CD4-positive, alpha-beta T cell treated with Interleukin-6 for 4 hours (primary cell): ENCODE measurements at places on chromosomes 3 and 15.

- no peak for DNase-seq
Observed at GRCh38 chr15:75479670-75480069, 28.2 kb upstream of the SIN3A start.

DNA sequence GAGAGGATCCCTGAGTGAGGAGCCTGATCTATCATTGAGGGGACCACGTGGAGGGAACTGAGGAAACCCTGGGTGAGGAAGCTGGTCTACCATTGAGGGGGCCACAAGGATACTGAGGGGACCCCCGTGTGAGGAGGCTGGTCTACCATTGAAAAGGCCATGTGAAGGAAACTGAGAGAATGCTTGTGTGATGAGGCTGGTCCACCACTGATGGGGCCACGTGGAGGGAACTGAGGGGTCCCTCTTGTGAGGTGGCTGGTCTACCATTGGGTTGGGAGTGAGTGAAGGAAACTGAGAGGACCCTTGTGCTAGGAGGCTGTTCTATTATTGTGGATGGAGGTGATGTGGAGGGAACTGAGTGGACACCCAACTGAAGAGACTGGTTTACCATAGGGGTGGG is 161.3 kb downstream of the FBLN2 start:
- DNase-seq, result no peak

DNA sequence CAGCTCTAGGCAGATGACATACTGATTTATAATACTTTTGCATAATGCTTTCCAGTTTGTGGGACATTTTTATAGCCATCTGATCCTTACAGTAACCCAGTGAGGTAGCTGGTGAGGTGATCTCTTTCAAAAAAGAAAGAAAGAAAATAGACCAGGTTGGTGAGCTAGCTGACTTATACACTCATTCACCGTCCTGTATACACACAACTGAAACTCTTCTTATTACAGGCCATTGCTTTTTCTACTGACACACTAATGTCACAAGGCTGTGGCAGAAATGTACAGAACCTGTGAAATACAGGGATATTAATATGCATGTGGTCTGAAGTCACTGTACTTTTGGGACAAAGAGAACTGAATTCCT is 150.2 kb upstream of the BHLHE40 start:
- no peak for DNase-seq

GRCh38 chr15:56243163-56244037 is at the start of gene RFX7:
RFX7 (minus strand) TSS chr15:56243879; CDS start chr15:56243285, 594 bp downstream.
- DNase-seq, result peak; percentile 82

DNA sequence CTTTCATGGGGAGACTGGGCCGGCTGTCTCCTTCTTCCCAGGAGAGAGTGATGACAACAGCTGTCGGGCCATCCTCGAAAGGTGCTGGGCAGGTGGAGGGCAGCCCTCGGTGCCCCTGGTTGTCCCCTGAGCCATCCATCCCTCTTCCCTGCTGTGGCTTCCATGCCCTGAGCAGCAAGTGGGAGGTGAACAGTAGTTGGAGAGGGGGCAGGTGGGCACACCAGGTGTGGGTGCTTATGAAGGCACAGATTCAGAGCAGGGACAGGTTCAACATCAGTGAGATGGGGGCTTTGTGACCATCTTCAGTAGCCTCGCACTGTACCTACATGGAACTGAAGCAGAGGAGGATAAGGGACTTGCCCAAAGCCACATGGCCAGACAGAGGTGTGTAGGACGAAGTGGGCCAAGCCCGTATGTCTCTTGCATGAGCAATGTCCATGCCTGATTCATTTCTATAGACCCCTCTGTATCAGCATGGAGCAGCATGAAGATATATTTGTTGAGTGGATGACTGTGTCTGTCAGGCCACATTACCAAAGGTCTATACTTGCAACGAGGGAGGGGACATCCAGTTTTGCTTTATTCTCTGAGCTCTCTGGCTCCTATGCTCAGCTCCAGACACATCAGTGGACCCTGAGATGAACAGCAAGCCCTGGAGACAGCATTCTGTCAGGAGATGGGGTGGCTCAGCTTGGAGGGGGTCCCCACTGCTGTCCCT is 107.8 kb downstream of the FBLN2 start:
- DNase-seq, result no peak

- no peak for DNase-seq
Observed at GRCh38 chr3:129603561-129603942, 2.9 kb downstream of the PLXND1 start.

DNA sequence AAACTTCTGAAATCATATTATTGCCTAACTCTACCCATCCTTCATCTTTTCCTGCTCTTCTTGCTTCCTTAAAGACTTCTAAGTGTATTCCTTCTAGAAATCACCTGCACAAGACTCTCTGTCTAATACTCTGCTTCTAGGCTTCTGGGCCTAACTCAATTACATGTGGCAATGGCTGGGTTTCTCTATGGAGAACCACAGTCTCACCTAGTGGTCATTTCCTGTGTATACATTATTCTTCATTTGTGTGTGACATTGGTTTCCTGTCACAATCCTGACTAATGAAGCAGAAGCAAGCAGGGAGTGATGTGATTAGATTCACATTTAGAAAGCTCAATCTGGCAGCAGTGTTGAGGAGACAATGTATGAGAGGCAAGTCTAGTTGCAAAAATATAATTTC is 16.9 kb upstream of the CLDN1 start:
- DNase-seq, result no peak

DNA sequence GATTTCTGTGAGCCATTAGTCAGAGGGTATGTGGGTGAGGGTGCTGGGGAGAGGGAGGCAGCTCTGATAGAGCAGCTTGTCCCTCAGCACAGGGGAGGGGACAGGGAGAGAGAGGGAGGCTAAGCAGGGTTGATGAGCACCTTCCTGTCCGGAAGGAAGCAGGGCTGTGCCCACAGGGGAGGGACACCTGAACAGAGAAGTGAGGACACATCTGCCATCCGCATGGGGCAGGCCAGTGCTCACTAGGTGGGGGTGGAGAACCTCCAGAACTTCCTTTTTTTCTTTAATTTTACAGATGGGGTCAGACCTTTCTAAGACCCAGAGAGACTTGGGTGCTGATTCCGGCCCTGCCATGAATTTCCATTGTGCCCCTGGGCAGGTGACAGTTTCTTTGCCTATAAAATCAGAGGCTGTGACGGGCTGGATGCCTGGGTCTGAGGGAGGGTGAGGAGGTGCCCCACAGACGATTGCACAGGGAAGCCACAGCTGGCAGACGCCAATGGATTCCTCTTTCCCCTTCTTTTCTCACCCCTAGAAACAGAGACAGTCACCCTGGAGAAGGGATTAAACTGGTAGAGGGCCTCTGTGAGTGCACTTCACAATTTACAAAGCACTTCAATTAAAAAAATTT is 4.1 kb upstream of the TGM5 start:
- DNase-seq, result peak; percentile 9

GRCh38 chr15:95417761-95418160 is 912.7 kb upstream of the NR2F2 start:
- no peak for DNase-seq

GRCh38 chr15:45399381-45400212 is 21.3 kb upstream of the GATM start:
- no peak for DNase-seq

DNA sequence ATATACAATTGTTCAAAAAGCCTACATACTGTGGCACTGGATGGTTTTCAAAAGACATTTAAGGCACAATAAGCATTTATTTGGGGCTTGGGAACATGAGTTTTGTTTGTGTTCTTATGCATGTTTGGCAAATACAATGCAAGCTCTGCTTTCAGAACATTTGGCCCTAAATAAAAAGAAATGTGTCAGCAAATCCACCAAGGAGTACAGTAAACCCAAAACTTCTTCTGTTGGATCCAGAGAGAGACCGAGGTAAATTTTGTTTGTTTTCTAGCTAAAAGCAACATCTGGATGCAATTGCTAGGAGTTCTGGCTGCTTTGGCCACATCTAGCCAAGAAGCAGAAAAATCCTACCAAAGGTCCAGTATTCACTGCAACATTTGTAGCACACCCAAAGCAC is 168.8 kb downstream of the DCLK3 start:
- DNase-seq, result no peak

GRCh38 chr3:14129296-14129695 is 4.4 kb downstream of the TMEM43 start:
- DNase-seq, result no peak

GRCh38 chr3:128145279-128145678 is 8.0 kb upstream of the EEFSEC start:
- no peak for DNase-seq

- no peak for DNase-seq
Observed at GRCh38 chr3:54713455-54713854, 214.4 kb downstream of the LRTM1 start.

GRCh38 chr3:145177828-145178227 is 983.2 kb downstream of the PLOD2 start:
- no peak for DNase-seq

- no peak for DNase-seq
Observed at GRCh38 chr3:143482106-143483088, 362.8 kb downstream of the CHST2 start.

DNA sequence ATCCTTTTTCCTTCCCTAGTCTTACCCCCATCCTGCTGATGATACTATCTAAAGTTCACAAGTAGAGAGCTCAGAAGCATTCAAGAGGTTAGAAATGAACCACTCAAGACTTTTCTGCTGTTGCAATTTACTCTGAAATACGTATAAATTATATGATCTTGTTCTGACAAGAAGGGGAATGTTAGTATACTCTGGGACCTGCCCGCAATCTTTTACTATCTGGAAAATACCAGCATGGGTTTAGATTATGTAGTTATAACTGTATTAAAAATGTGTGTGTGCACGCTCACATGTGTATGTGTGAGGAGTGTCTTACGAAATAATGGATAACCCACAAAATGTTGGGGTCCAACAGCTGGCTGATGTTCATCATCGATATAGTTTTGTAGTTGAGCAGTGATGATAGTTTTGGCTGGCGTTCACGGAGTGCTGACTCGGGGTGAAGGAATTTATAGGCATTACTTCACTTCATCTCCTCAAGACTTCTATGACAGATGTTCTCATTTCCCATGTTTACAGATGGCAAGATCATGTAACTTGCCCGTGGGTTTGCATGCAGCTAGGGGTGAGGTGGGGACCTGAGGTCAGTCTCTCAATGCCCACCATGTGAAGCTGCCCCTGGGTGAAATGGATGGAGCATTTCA is 297.5 kb upstream of the LYSMD4 start:
- no peak for DNase-seq

DNA sequence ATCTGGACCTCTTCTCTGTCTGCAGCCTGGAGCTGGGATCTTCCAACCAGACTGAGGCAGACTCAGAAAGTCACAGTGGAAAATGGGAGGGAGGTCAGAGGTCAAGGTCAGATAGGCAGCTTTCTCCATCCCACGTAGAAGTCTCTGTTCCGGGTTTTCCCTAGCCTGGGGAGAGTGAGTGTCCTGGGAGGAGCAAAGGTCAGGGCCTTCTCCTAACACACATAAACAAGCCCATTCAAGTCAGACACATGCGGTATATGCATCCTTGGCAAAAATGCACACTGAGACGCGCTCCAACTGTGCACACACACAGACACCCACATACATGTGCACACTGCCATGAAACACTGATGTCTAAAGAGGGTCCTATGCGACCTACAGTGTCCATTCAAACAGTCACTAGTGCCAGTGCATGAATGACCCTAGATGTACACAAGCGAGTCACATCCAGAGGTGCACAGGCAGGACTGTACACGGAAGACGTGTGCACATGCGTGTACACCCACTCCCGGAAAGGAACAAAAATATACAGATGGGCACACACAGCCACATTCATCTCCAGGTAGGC is 681 bp downstream of the TWF2 start:
- DNase-seq, result no peak

- DNase-seq, result no peak
Observed at GRCh38 chr3:187264021-187264420, 27.5 kb downstream of the MASP1 start.

DNA sequence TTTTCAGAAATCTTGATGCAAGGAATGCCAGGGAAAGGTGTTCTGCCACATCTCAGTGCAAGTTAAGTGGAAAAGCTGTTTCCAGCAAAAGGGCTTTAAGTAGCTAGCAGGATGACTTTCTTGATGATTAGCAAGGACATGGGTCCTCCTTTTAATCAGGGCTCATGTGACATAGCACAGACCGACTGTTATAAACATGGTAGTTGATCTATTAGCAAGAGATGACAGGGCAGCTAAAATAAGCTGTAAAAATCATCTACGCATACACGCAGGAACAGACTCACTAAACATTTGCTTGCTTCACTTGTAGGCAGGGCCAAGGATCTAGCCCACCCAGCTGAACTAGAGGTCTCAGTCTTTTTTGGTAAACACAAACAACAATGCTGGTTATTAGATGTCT is 69.0 kb downstream of the GOLIM4 start:
- DNase-seq, result no peak
